ENCODE measurements at places on chromosomes 1 and 21. TPM values are rescaled to one million over a fixed set of nuclear protein-coding genes. Genes with fewer than 3 reads are reported as not detected.

The CYYR1 gene
- polyA plus RNA-seq: 11.9 TPM

The PAQR7 gene
- 53.9 TPM for polyA plus RNA-seq

The SPTA1 gene
- polyA plus RNA-seq: 0.30 TPM

The TMIGD3 gene
- polyA plus RNA-seq: 2.0 TPM

The KCNK1 gene
- 17.9 TPM for polyA plus RNA-seq

The LAPTM5 gene
- 50.0 TPM for polyA plus RNA-seq

The BMP8B gene
- polyA plus RNA-seq: 8.1 TPM

The TPTE gene
- not detected for polyA plus RNA-seq

The HRNR gene
- polyA plus RNA-seq: under 0.01 TPM

GRCh38 chr21:33025106-33025488 lies 638 bp upstream of the OLIG2 start:
- no peaks in the 10 kb centered on the region for H3K36me3 ChIP-seq
- no peak overlapping the region for H3K27ac ChIP-seq
- no peaks in the 10 kb centered on the region for H3K4me1 ChIP-seq
- no peak overlapping the region for H3K4me3 ChIP-seq
- H3K27me3 ChIP-seq: peaks cover 20% of the 10 kb centered on the region

DNA sequence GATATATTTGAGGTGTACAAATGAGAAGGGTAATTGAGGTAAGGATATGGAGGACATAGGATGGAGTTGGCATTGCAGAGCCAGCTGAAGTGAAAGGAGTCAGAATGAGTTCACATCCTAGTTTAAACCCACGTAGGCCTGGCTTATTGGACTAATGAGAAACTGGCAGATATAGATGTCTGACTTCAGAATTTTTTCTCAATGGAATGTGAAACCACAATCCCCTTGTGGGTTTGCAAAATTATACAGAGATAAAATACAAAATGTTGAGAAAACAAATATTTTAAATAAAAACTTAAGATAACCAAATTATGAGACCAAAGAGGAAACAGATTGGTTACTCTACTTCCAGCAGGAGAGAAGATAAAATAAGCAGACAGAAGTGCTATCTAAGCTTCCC lies 277.4 kb upstream of the LRRC7 start:
- DNase-seq: no peak
- no peaks in the 10 kb centered on the region for H3K27me3 ChIP-seq
- H3K4me1 ChIP-seq: no peaks in the 10 kb centered on the region
- H3K4me3 ChIP-seq: no peak overlapping the region

DNA sequence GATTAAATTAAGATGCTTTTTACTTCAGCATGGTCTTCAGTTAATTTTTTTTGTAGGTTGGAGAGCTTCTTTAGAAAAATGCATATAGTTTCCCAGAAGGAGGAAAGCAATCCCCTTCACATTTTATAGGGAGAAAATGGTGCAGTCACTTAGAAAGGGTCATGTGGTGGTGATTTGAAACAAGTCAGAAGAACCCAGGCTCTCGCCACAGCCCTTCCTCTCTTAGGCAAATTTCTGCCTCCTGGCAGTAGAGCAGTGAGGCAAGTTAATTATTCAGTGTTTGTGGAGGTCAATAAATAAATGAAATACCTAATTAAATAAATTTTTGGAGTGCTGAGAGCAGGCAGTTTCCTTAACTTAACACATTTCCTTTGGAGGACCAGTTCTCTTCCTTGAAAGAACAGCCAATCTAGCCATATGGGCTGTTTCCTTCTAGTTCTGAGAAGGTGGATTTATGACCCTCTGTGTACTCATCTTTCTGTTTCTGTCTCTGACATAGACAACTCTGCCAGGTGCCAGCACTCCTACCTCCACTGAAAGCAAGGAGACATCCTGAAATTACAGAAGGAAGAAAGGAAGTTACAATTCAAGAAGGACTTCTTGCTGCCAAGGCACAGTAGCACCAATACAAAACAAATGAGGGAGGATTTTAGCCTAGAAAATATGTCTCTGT lies 19.0 kb upstream of the POGZ start:
- no peak overlapping the region for H3K4me3 ChIP-seq
- H3K4me1 ChIP-seq: no peaks in the 10 kb centered on the region
- H3K27ac ChIP-seq: peak overlapping the region; percentile 14
- DNase-seq: no peak
- no peaks in the 10 kb centered on the region for H3K36me3 ChIP-seq

DNA sequence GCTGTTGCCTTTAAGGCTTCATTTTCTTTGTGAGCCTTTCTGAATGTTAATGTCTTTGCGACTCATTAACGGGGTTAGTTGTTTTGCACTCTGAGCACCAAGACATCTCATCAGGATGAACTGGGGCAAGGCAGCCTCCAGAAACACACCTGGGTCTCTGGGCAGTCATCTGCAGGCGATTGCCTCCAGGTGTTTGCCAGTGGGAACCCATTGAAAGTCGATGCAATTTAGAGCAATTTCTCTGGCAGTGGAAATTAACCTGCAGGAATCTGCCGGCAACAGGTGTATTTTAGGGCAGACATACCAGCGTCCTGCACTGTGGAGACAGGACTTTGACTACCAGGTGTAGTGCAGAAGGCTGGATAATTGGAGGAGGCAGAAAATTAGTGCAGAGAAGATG lies 661.0 kb upstream of the PTBP2 start:
- H3K36me3 ChIP-seq: no peaks in the 10 kb centered on the region
- H3K27me3 ChIP-seq: no peaks in the 10 kb centered on the region
- H3K4me1 ChIP-seq: no peaks in the 10 kb centered on the region
- H3K27ac ChIP-seq: no peak overlapping the region
- no peak overlapping the region for H3K4me3 ChIP-seq
- no peak for DNase-seq

- no peaks in the 10 kb centered on the region for H3K27me3 ChIP-seq
- no peak for DNase-seq
- H3K4me3 ChIP-seq: no peak overlapping the region
- no peaks in the 10 kb centered on the region for H3K4me1 ChIP-seq
- H3K36me3 ChIP-seq: peaks cover under 1% of the 10 kb centered on the region
- peak overlapping the region; percentile 96 for H3K27ac ChIP-seq
Measured at GRCh38 chr1:42923367-42924081, 35.1 kb downstream of the SLC2A1 start.

- H3K4me3 ChIP-seq: no peak overlapping the region
- no peak overlapping the region for H3K27ac ChIP-seq
- H3K4me1 ChIP-seq: peaks cover 20% of the 10 kb centered on the region
- H3K27me3 ChIP-seq: no peaks in the 10 kb centered on the region
Measured at GRCh38 chr1:91828583-91829281, 57.2 kb downstream of the TGFBR3 start.

DNA sequence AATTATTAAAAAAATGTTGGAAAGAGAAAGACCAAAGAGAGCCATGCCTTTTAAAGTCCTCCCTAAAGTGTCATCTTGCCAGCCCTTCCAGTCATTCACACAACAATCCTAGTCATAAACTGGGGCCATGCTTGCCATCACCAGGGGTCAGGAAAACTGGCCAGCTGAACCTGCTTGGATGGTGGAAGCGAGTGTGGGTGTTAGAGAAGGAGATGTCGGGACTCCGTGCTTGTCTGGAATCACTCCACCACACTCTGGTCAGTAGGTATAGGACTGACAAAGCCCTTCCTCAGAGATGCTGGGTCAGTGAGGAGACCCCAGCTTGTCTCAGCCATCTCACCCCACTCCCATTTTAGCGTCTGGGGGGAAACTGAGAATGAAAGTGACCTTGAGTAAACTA lies 3.3 kb upstream of the HAPLN2 start:
- H3K4me1 ChIP-seq: peaks cover 2% of the 10 kb centered on the region
- no peaks in the 10 kb centered on the region for H3K36me3 ChIP-seq
- H3K4me3 ChIP-seq: no peak overlapping the region
- DNase-seq: no peak
- no peak overlapping the region for H3K27ac ChIP-seq

GRCh38 chr1:94255476-94255875 lies 18.1 kb upstream of the ARHGAP29 start:
- H3K4me1 ChIP-seq: no peaks in the 10 kb centered on the region
- no peaks in the 10 kb centered on the region for H3K27me3 ChIP-seq
- no peak overlapping the region for H3K4me3 ChIP-seq
- no peak for DNase-seq
- no peak overlapping the region for H3K27ac ChIP-seq
- no peaks in the 10 kb centered on the region for H3K36me3 ChIP-seq

- peak; percentile 29 for DNase-seq
- no peaks in the 10 kb centered on the region for H3K27me3 ChIP-seq
- H3K36me3 ChIP-seq: no peaks in the 10 kb centered on the region
- H3K27ac ChIP-seq: no peak overlapping the region
- peaks cover 4% of the 10 kb centered on the region for H3K4me1 ChIP-seq
Measured at GRCh38 chr21:42311160-42311559, 4.0 kb downstream of the TFF3 start.

DNA sequence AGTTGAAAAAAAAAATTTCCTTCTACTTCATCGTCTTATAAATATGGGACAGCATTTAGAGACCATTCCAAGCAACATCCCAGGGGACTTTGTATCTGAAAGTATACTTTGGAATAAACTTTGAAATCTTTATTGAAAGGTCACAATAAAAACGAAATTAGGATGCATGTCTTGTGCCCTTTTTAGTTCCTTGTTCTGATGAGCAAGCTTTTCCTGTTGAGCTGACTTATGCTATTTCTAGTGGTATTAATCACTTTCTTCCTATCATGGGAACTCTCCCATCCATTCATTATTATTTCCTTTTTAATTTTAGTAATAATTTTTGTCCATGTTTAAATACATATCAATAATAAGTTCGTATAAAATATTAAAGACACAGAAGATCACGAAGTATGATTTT lies 4.0 kb upstream of the GBP2 start:
- H3K27me3 ChIP-seq: no peaks in the 10 kb centered on the region
- no peak for DNase-seq
- H3K36me3 ChIP-seq: no peaks in the 10 kb centered on the region
- peaks cover 17% of the 10 kb centered on the region for H3K4me1 ChIP-seq
- H3K4me3 ChIP-seq: no peak overlapping the region

- H3K4me3 ChIP-seq: no peak overlapping the region
- H3K36me3 ChIP-seq: peaks cover 5% of the 10 kb centered on the region
- no peaks in the 10 kb centered on the region for H3K4me1 ChIP-seq
Measured at GRCh38 chr1:89581859-89582258, 51.1 kb upstream of the LRRC8C start.

DNA sequence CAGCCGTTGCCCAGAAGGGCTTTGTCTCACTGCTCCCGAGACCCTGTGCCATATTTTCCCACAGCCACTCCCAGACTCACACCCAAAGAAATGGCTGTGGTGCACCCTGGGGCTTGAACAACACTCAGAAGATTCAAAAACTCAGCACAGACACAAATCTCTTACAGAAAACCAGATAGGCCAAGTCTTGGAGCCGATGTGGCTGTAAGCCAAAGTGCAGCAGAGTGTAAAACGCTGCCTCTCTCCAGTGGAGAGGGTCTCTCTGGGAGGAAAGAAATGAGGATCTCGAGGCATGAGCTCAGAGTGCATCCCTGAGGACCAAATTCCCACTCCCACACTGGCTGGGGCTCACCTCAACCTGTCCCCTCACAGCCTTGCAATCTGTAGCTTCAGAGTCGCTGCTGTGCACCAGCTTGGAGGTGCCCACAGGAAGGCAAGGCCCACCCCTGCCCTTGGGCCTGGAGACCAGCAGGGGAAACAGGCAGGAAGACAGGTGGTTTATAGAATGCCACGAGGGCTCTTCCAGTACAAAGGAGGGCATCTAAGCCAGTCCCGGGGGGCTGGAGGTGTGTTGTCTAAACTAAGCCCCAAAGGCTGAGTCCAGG lies 171.3 kb upstream of the AJAP1 start:
- DNase-seq: no peak
- no peak overlapping the region for H3K27ac ChIP-seq
- H3K36me3 ChIP-seq: no peaks in the 10 kb centered on the region

GRCh38 chr1:111570781-111571181 lies 48.8 kb upstream of the RAP1A start:
- no peak for DNase-seq
- H3K4me3 ChIP-seq: no peak overlapping the region
- no peaks in the 10 kb centered on the region for H3K36me3 ChIP-seq
- H3K27ac ChIP-seq: no peak overlapping the region
- no peaks in the 10 kb centered on the region for H3K27me3 ChIP-seq

GRCh38 chr21:35232545-35233176 lies 183.6 kb upstream of the RUNX1 start:
- H3K4me1 ChIP-seq: no peaks in the 10 kb centered on the region
- H3K4me3 ChIP-seq: no peak overlapping the region
- DNase-seq: no peak
- H3K27me3 ChIP-seq: no peaks in the 10 kb centered on the region

DNA sequence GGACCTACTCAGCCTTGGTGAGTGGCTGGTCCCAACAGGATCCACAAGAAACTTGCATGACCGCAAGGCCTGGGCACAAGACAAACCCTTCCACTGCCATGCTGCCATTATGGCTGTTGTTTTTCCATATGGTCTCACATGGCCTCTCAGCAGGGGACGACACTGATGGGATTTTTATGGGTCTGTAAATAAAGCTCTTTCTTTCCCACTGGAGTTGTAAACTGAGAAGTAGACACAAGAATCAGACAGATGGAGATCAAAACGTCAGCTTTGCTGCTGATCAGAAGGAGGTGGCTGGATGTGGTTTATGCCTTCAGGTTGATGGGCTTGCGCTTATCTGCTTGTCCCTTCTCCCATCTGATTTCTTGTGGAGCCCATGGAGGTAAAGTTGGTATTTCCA lies 138.1 kb upstream of the KCNJ6 start:
- H3K27me3 ChIP-seq: no peaks in the 10 kb centered on the region
- no peak for DNase-seq
- H3K27ac ChIP-seq: no peak overlapping the region

- DNase-seq: no peak
- no peaks in the 10 kb centered on the region for H3K27me3 ChIP-seq
- H3K4me3 ChIP-seq: no peak overlapping the region
- peaks cover 15% of the 10 kb centered on the region for H3K4me1 ChIP-seq
Measured at GRCh38 chr1:116166011-116166571, 54.9 kb downstream of the MAB21L3 start.

GRCh38 chr1:8326265-8326664 lies 8.4 kb downstream of the SLC45A1 start:
- no peaks in the 10 kb centered on the region for H3K27me3 ChIP-seq
- DNase-seq: no peak
- H3K4me1 ChIP-seq: no peaks in the 10 kb centered on the region
- no peak overlapping the region for H3K27ac ChIP-seq
- peaks cover 4% of the 10 kb centered on the region for H3K36me3 ChIP-seq

- no peaks in the 10 kb centered on the region for H3K36me3 ChIP-seq
- H3K4me1 ChIP-seq: no peaks in the 10 kb centered on the region
- no peak overlapping the region for H3K27ac ChIP-seq
- H3K4me3 ChIP-seq: no peak overlapping the region
- DNase-seq: no peak
Measured at GRCh38 chr1:117036018-117036461, 24.1 kb upstream of the TTF2 start.

DNA sequence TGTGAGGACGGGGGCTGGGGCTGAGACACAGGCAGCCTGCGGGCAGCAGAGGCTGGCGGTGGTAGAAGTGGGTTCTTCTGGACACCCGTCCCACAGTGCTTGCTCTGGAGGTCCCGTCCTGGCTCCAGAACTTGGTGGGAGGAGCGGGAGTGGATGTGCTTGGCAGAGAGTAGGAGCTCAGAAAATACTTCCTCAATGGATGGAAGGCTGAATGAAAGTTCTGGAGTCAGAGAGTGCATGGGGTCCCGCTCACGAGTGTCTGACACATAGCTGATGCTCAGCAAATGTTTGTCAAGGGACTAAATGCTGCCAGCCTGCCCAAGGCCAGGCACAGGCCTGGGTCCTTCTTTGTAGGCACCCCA lies 13.4 kb upstream of the NES start:
- H3K27me3 ChIP-seq: peaks cover 8% of the 10 kb centered on the region
- no peak overlapping the region for H3K4me3 ChIP-seq
- DNase-seq: no peak
